Stimulated activated naive B cell treated with anti-CD40 and anti-IgM and Interleukin-4, amounts not matched to agents 10 μg/mL and 1 μg/mL and 100 μg/mL, for 72 hours (primary cell): ENCODE measurements at places on chromosomes 5 and 9.

GRCh38 chr5:52448111-52448510 is 339.6 kb upstream of the ITGA1 start:
- no peak for DNase-seq

DNA sequence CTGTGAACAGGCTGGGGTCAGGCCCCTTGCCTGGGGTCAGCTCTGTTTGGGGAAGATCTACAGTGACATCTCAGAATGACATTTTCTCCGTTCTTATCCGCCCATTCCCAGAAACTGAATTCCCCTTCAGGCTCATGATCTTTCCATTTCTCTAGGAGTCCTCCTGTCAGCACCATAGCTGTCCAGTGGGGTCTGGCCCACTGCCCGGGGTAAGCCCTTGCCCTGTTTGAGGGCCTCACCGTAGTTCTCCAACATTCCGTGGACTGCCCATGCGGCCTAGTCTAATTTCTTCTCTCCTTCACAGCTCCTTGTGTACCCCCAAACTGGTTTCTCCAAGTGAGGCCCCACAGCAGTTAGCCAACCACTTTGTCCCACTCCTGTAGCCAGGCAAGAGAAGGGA is 68.4 kb downstream of the ENTREP1 start:
- DNase-seq = no peak

GRCh38 chr5:157570531-157571200 is 4.9 kb downstream of the ADAM19 start:
- no peak for DNase-seq

DNA sequence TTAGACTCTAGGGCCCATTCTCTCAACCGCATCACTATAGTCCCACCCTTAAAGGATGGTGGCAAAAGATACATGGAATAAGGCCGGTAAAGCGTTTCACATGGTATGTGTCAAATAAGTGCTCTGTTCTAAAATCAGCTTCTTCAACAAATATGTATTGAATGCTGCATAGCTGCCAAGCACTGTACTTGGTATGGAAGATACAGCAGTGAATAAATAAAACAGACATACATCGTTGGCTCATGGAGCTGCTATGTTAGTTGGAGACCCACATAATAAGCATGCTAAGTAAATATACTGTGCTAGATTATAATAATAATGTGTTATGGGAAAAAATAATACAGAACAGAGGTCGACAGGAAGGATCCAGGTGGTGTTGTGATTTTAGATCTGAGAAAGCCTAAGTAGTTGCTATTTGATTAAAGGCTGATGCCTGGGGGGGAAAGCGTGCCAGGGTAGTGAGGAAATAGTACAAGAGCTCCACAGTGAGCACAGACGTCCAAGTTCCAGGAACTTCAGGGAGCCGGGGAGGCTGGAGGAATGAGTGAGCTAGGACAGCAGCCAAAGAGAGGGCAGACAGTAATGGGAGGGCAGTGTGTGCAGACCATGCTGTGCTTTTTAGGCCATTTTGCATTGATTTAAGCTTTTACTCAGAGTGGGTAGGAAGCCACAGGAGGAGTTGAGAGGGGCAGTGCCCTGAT is 93.7 kb downstream of the JAKMIP2 start:
- DNase-seq = no peak

- no peak for DNase-seq
Observed at GRCh38 chr5:180652771-180653170, 3.4 kb upstream of the FLT4 start.

DNA sequence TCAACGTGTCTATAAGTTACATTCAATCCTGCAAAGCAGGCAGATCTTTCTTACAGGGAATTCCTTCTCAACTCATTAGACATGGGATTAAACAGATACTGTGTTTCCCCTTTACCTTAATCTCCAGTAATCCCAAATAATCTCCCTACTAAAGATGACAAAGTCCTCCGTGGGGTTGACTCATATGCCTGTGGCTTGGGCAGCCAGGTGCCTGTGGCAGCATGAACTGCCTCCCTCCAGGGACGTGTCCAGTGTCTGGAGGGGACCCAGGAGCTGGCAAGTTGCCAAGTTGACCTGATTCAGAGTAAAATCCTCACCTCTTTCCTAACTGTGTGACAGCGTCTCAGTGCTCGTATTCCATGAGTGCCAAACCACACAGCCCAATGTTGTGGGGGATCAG is 94.6 kb upstream of the PTCH1 start:
- DNase-seq = no peak

GRCh38 chr5:180046656-180047055 is 24.9 kb downstream of the RNF130 start:
- DNase-seq = no peak

DNA sequence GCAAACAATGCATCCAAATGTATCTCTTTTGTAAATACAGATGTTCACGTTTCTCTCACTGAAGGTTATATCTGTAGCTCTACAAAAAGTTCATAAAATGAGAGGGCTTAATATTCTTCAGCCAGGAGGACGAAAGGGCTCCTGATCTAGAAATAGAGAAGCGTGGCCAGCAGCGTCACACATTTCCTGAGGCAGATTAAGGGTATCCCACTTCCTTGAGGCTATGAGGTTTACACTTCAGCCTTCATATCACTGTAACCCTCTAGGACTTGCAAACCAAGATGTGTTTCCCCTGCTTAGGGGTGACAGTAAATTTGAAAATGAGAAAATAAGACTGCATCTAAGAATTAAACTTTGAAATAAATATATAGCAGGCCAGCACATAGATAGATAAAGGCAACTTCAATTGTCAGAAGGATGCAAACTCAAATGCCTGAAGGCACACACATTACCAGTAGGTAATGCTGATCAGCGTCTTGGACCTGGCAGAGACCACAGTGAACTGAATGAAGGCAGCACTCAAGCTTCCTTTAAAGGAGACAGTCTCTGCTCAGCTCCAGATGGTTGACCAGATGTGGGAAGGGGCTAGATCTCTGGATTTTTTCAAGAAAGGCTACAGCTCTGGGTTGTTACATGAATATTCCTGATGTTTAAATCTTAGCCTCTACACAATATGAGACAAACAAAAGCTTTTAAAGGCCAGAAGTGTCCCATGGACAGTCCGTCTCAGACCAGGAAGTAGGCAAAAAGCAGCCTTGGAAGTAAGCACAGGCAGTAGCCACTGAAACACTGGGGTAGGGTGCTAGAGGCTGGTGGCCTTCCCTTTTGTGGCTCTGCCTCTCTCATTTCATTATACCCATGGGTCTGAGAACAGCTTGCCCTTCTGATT is 197.7 kb downstream of the MCTP1 start:
- DNase-seq = no peak

GRCh38 chr9:131060900-131061630 is 35.3 kb upstream of the AIF1L start:
- no peak for DNase-seq

- no peak for DNase-seq
Observed at GRCh38 chr9:35798658-35799374, 7.4 kb downstream of the NPR2 start.

DNA sequence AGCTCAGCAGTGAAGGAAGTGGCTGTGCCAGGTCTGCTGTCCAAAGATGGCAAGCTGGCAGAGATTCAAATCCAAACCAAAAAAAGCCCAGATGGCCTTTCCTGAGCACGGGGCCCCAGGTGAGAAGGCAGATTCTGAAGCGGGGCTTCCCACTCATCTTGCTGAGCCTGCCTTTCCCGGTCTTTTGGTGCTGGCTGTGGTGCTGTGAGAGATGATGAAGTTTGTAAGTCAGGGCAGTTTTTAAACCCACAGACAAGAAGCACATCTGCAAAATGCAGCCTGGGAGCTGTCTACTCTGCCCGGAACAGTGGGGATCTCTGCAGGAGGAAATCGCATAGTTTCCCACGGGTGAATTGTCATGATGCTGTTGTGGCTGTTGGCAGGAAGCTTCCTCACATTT is 85.0 kb upstream of the IRX4 start:
- no peak for DNase-seq

DNA sequence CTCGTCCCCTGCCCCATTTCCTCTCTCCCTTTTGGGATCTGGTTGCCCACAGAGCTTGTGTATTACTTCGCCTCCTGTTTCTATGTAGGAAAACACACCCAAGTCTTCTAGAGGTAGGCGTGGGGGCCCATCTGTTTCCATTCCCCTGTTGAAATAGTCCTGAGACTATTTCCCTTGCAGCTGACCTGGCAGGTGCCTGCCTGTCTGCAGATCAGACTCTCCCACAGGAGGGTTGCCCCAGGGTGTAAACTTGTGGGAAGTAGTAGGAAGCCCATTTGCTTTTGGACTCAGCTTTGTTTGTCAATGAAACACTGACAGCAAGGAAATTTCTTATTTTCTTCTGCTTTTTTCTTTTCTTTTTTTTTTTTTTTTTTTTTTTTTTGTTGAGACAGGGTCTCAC is 16.3 kb upstream of the GARNL3 start:
- DNase-seq = no peak

DNA sequence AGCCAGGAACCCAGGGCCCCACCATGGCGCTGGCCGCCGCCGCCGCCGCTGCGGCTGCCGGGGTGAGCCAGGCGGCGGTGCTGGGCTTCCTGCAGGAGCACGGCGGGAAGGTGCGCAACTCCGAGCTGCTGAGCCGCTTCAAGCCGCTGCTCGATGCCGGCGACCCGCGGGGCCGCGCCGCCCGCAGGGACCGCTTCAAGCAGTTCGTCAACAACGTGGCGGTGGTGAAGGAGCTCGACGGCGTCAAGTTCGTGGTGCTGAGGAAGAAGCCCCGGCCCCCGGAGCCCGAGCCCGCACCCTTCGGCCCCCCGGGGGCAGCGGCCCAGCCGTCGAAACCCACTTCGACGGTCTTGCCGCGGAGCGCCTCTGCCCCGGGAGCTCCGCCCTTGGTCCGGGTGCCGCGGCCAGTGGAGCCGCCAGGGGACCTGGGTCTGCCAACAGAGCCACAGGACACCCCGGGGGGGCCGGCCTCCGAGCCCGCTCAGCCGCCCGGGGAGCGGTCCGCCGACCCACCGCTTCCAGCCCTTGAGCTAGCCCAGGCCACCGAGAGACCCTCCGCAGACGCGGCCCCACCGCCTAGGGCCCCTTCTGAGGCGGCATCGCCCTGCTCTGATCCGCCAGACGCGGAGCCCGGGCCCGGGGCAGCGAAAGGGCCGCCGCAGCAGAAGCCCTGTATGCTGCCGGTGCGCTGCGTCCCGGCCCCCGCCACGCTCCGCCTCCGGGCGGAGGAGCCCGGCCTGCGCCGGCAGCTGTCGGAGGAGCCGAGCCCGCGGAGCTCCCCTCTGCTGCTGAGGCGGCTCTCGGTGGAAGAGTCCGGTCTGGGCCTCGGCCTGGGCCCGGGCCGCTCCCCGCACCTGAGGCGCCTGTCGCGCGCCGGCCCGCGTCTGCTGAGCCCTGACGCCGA is 749 bp downstream of the SOWAHA start:
- no peak for DNase-seq

DNA sequence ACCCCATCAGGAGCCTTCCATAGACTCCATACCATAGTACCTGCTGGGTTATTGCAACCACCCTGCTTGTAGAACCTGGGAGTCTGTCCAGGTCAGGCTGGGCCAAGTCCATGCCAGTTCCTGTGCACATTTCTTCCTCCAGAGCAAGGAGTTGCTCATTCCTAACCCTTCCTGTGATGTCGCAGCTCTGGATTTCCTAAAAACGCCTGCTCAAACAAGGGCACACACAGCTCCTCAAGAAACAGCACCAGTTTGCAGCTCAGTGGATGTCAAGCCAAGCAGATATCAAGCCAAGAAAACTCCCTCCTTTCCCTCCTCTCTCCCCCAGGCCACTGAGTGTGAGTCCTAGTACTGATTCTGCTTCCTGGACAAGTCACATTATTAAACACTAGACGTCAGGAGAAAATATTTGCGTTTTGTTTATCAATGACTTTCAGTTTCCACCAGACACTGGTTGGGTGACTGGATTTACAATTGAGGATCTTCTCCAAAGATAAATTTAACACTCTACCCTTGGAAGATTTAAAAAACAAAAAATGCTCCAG is 59.6 kb downstream of the SLC1A1 start:
- no peak for DNase-seq

DNA sequence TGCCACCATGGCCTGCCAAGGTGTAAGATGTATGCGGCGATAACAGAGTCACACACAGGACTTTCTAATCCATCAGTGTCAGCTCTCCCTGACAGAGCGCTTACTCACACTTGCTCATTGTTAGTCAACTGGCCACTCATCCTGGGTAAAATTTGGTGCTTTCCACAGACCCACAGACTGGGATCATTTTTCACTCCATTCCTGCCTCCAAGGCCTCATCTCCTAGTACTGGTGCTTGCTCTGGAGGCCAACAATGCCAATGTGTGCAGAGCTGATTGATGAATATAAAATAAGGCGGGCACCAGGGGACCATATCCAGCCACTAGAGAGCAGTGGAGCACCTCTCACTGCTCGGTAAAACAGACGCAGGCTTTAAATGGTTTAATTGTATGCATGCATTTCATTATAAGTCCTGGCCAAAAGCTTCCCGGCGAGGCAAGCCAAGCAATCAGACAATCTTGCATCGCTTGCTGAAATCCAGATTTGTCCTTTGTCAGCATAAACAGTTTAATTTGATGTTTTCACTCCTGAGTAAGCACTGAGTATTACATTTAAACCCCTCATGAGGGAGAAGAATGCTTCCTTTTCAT is 22.3 kb downstream of the PSMB7 start:
- no peak for DNase-seq

GRCh38 chr9:69397384-69398214 is 72.6 kb downstream of the ENTREP1 start:
- DNase-seq = no peak

- no peak for DNase-seq
Observed at GRCh38 chr5:69491838-69492390, 676 bp upstream of the OCLN start.

DNA sequence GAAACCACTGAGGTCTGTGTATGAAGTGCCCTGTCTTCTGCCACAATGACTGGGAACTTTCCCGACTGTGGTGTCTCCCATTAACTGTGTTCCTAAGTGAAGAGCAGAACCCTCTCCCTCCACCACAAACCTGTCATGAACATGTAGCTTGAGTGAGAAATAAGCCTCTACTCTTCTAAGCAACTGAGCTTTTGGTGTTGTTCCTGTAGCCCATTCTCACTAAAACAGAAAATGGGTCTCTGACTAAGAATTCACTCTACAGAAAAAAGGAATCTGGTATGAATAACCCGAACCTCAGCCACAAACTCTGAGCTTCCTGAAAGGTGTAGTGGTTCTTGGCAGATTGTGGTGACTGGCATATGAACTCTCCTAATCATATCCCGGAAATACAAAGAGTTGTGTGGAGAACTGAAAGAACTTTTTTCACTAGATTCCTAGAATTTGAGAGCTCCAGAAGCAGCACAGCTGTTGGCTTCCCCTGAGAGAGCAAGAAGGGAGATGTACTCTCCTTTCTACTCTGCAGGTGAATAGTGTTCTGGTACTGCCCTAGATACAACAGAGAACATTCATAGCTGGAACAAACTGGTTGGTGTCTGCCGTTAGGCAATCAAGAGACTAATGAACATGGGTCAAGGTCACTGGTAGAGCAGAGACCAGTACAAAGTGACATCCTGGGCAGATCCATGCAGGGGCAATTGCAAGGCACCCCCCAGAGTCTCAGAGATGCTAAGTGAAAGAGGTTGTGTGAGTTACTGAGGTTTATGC is 283.8 kb downstream of the PDE4D start:
- DNase-seq = no peak

GRCh38 chr5:153513156-153513555 is 22.7 kb downstream of the GRIA1 start:
- no peak for DNase-seq

- DNase-seq = no peak
Observed at GRCh38 chr9:9743822-9744221, 869.0 kb downstream of the PTPRD start.

- no peak for DNase-seq
Observed at GRCh38 chr5:110203661-110204060, 513.9 kb downstream of the MAN2A1 start.

- peak; percentile 11 for DNase-seq
Observed at GRCh38 chr5:123035360-123035917, 1.1 kb downstream of the PPIC start.

- DNase-seq = no peak
Observed at GRCh38 chr5:163943546-163943945, 438.1 kb downstream of the MAT2B start.
